ENCODE measurements at places on chromosomes 13 and 19. TPM values are rescaled to one million over a fixed set of nuclear protein-coding genes. Genes with fewer than 3 reads are reported as not detected.
A peak's percentile ranks its signal among the peaks of the same experiment; 100 is the strongest.

- no peak for DNase-seq
Observed at GRCh38 chr13:62130062-62130970, 714.7 kb upstream of the PCDH20 start.

DNA sequence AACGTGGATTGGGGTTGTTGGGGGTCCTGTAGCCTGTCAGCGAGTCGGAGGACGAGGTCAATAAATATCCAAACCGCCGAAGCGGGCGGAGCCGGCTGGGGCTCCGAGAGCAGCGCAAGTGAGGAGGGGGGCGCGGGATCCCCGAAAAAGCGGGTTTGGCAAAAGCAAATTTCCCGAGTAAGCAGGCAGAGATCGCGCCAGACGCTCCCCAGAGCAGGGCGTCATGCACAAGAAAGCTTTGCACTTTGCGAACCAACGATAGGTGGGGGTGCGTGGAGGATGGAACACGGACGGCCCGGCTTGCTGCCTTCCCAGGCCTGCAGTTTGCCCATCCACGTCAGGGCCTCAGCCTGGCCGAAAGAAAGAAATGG, 754 bp upstream of the SIX5 start:
- peak; percentile 60 for DNase-seq

The THSD8 gene
- total RNA-seq = 27.1 TPM

- no peak for DNase-seq
Observed at GRCh38 chr19:35330475-35330874, 1.5 kb downstream of the CD22 start.

The CD320 gene
- 38.9 TPM for total RNA-seq

DNA sequence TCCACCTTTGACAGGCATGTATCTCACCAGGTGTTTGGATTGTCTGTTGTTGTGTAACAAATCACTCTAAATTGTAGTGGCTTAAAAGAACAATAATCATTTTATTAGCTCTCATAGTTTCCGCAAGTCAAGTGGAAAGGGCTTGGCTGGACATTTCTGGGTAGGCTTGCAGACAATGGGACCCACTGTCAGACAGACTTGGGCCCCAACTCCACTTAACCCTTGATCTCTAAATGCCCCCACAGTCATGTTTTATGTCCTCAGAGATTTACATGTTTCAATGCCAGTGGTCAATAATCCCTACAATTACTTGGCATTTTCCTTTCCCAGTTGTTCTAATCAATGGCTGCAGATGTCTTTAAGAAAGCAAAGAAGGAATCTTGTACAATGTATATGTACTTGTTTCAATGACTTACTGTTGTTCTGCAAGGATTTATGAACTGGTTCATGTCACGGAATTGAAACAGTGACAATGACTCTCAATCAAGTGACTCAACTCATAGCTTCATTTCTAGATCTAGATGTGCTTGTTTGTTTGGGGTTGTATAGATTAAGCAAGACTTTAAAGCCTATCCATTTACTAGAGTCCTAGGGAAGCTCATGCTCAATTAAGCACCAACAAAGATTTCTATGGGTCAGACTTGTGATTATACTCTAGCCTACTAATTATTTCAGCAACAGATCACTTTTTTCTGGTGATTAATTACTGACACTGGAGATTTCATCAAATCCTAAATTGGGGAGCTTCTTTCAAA, 510.1 kb upstream of the NBEA start:
- DNase-seq = no peak

- no peak for DNase-seq
Observed at GRCh38 chr13:28251466-28251865, 113.1 kb downstream of the PAN3 start.

GRCh38 chr19:19510432-19510831, 4.9 kb downstream of the TSSK6 start:
- no peak for DNase-seq

GRCh38 chr19:37505958-37506386, 767 bp upstream of the ZNF793 start:
- no peak for DNase-seq

DNA sequence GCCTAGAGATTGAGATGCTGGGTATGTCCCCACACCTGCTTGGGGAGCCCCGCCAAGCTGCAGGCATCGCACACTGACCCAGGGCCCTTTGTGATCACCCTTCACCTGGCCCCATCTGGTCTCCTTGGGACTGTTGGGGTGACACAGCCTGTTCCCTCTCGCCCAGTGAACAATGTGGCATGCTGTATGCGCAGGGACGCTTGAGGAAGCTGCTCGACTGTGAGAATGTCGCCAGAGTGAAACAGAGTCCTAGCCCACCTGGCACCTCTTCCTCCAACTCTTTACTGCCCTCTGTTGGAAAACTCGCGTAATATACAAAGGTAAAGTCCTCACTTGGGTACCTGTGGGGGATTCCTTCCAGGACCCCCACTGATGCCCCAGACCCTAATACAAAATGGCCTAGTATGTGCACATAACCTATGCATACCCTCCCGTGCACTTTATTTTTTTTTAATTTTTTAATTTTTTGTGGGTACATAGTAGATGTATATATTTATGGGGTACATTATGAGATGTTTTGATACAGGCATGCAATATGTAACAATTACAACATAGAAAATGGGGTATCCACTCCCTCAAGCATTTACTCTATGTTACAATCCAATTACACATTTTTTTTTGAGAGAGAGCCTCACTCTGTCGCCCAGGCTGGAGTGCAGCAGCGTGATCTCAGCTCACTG, 9.0 kb downstream of the BLOC1S3 start:
- peak; percentile 24 for DNase-seq

GRCh38 chr19:17841371-17841809, 6.4 kb downstream of the JAK3 start:
- DNase-seq = no peak

DNA sequence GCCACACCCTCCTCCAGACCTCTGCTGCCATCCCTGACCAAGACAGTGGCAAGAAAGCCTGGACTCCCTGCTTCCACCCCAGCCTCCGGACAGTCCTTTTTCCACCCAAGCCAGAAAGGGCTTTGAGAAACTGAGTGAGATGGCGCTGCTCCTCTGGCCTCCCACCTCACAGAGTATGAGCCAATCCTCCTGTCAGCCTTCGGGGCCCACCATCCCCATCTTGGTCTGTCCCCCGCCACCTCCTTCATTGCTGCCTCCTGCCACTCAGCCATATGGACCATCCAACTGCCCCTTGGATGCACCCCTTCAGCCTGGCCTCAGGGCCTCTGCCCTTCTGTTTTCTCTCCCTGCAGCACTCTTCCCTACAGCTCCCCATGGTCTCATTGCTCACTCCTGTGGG, 125.7 kb downstream of the CRYL1 start:
- DNase-seq = no peak

The MYO1F gene
- total RNA-seq = 23.3 TPM

DNA sequence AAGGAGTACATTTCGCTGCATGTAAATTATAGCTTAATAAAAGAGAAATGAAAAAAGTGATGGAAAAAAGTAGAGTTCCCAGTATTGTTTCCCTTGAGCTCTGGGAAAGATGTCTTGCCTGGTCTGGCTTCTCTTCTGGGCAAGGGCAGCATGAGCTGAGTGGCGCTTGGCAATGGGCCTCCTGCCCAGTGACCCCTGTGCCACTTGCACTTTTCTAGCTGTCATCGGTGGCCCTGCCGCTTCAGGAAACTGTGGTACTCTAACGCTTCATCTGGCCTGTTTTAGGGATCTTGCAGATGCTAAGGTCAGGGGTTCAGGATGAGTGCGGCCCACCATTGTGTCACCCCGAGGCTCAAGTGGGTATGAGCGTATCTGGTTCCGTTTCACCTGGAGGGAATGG, 161.4 kb downstream of the MTUS2 start:
- no peak for DNase-seq

- DNase-seq = peak; percentile 22
Observed at GRCh38 chr19:51002542-51003311, 1.3 kb upstream of the KLK8 start.

Data from activated T-cell treated with anti-CD3 and anti-CD28 coated beads, Interleukin-2, amount 50 U/mL, for 72 hours (primary cell).